Activated CD8-positive, alpha-beta T cell treated with anti-CD3 and anti-CD28 coated beads for 36 hours (primary cell): ENCODE measurements at places on chromosomes 2 and 18.
A peak's percentile ranks its signal among the peaks of the same experiment; 100 is the strongest.

DNA sequence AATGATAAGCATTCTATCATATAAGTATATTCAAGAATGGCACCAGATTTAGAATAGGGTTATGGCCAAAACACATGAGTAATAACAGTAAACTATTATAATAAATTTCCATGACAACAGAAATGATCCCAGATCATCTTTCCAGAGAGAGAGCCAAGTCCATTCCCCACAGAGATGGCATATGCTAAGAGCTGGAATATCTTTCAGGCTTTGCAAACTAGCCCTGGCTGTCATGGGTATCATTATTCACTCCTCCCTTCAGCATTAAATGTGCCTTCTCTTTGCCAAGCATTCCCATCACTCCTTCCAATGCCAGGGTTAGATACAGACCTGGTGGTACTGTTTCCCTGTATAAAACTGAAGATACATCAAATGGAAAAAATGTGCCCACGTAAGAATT is 10.9 kb downstream of the FEZ2 start:
- no peak for DNase-seq
- H3K4me3 ChIP-seq = no peak overlapping the region
- H3K27ac ChIP-seq = no peak overlapping the region
- H3K4me1 ChIP-seq = peaks cover 15% of the 10 kb centered on the region

DNA sequence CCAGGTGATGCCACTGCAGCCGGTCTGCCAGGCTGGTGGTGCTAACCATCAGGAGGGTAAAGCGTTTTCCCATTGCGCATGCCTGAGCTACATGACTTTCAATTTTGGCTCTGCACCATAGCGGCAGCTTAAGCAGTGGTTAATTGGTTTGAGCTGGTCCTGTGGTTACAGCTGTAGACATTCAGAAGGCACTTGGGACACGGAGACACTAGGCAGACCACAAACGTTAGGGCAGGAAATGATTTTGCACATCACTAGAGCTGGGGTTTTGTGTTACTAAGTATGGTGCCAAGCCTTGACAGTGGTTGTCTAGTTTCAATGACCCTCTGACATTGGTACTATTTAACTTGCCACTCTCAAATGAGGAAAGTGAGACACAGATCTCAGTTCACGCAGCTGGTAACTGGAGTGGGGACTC is 28.9 kb upstream of the CNOT11 start:
- H3K4me1 ChIP-seq = peaks cover 13% of the 10 kb centered on the region
- peak overlapping the region; percentile 37 for H3K4me3 ChIP-seq
- H3K27me3 ChIP-seq = no peaks in the 10 kb centered on the region
- H3K27ac ChIP-seq = peak overlapping the region; percentile 82
- peaks cover 4% of the 10 kb centered on the region for H3K36me3 ChIP-seq

GRCh38 chr2:98034745-98035144 is 39.0 kb upstream of the TMEM131 start:
- no peaks in the 10 kb centered on the region for H3K27me3 ChIP-seq
- H3K27ac ChIP-seq = no peak overlapping the region
- no peak for DNase-seq
- H3K4me1 ChIP-seq = no peaks in the 10 kb centered on the region

DNA sequence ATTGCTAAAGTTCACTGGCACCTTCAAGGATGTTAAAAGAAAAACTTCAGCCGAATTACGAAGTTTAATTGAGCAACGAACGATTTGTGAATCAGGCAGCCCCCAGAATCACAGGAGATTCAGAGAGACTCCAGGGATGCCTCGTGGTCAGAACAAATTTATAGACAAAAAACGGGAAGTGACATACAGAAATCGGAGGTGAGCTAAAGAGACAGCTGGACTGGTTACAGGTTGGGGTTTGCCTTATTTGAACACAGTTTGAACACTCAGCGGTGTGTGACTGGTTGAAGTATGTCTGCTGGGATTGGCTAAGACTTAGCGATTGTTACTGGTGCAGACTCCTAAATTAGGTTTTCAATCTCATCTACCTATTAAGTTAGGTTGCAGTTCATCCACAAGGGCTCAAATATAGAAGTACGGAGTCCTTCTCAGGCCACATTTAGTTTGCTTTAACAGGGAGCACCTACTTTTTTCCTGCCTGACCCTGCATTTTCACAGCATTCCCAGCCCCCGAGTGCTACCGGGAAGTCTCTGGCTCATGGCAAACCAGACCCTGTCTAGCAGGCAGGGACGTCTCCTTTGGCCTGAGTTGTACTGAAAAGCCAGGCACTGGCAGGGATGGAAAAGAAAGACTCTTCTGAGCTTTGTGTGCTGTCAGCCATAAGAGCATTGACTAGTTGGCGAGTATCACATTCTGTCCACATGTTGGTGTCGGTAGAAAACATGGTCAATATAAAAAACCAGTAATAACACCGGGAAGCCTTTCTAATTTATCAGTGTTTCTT is 41.1 kb downstream of the CDCA7 start:
- H3K4me1 ChIP-seq = no peaks in the 10 kb centered on the region
- H3K27me3 ChIP-seq = peaks cover 22% of the 10 kb centered on the region
- H3K4me3 ChIP-seq = no peak overlapping the region
- H3K27ac ChIP-seq = no peak overlapping the region
- no peaks in the 10 kb centered on the region for H3K36me3 ChIP-seq

- H3K27me3 ChIP-seq = no peaks in the 10 kb centered on the region
- H3K27ac ChIP-seq = peak overlapping the region; percentile 84
- H3K36me3 ChIP-seq = peaks cover 19% of the 10 kb centered on the region
- H3K4me3 ChIP-seq = peak overlapping the region; percentile 89
- H3K4me1 ChIP-seq = peaks cover 57% of the 10 kb centered on the region
These were observed 752 bp downstream of the MGAT4A start for GRCh38 chr2:98730053-98730706.

GRCh38 chr2:31296641-31297287 is 62.8 kb downstream of the EHD3 start:
- no peaks in the 10 kb centered on the region for H3K36me3 ChIP-seq
- no peak for DNase-seq
- peaks cover 3% of the 10 kb centered on the region for H3K4me1 ChIP-seq
- H3K27me3 ChIP-seq = no peaks in the 10 kb centered on the region

- no peaks in the 10 kb centered on the region for H3K27me3 ChIP-seq
- H3K4me3 ChIP-seq = peak overlapping the region; percentile 97
- H3K4me1 ChIP-seq = peaks cover 52% of the 10 kb centered on the region
- H3K36me3 ChIP-seq = peaks cover 36% of the 10 kb centered on the region
These were observed 790 bp upstream of the ACAA2 start for GRCh38 chr18:49814147-49814499.

GRCh38 chr2:26412091-26412673 is 10.5 kb downstream of the DRC1 start:
- peak; percentile 21 for DNase-seq
- H3K4me1 ChIP-seq = peaks cover 8% of the 10 kb centered on the region
- no peak overlapping the region for H3K27ac ChIP-seq

GRCh38 chr2:45178359-45178758 is 169.1 kb upstream of the SIX2 start:
- no peak overlapping the region for H3K27ac ChIP-seq
- H3K4me3 ChIP-seq = no peak overlapping the region
- peaks cover 29% of the 10 kb centered on the region for H3K27me3 ChIP-seq
- H3K36me3 ChIP-seq = no peaks in the 10 kb centered on the region
- peaks cover 2% of the 10 kb centered on the region for H3K4me1 ChIP-seq
- DNase-seq = no peak

- H3K27ac ChIP-seq = no peak overlapping the region
- no peak for DNase-seq
- no peaks in the 10 kb centered on the region for H3K36me3 ChIP-seq
- H3K27me3 ChIP-seq = peaks cover 4% of the 10 kb centered on the region
- no peak overlapping the region for H3K4me3 ChIP-seq
These were observed 194.8 kb downstream of the ANAPC1 start for GRCh38 chr2:111689174-111689573.

- H3K27ac ChIP-seq = peak overlapping the region; percentile 57
- H3K27me3 ChIP-seq = no peaks in the 10 kb centered on the region
- peaks cover 19% of the 10 kb centered on the region for H3K36me3 ChIP-seq
These were observed 267.8 kb downstream of the TNS1 start for GRCh38 chr2:217735034-217735433.

GRCh38 chr2:179348906-179349305 is 84.3 kb upstream of the SESTD1 start:
- no peaks in the 10 kb centered on the region for H3K36me3 ChIP-seq
- no peaks in the 10 kb centered on the region for H3K27me3 ChIP-seq
- no peak overlapping the region for H3K27ac ChIP-seq
- no peaks in the 10 kb centered on the region for H3K4me1 ChIP-seq

GRCh38 chr2:65231892-65232477 is 4.4 kb downstream of the ACTR2 start:
- peak; percentile 61 for DNase-seq
- H3K4me3 ChIP-seq = peak overlapping the region; percentile 61
- H3K27ac ChIP-seq = peak overlapping the region; percentile 96
- H3K36me3 ChIP-seq = peaks cover 31% of the 10 kb centered on the region
- H3K27me3 ChIP-seq = no peaks in the 10 kb centered on the region

DNA sequence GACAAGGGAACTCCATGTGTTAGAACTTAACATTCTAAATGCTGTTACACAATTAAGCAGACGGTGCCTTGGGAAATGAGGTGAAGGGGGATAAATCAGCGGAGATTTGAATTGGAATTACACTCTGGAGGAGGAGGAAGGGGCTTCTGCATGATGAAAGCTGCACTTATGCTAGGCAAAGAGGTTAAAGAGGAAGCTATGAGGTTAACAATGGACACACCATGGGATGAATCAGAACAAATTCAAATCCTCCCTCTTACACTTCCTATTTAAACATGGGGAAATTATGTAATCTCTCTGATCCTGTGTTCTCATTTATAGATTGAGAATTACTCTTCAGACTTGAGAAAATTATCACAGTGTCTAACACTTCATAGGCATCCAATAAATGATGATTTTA is 121.5 kb upstream of the SIX2 start:
- no peaks in the 10 kb centered on the region for H3K36me3 ChIP-seq
- no peak for DNase-seq
- H3K4me1 ChIP-seq = no peaks in the 10 kb centered on the region
- H3K27ac ChIP-seq = no peak overlapping the region

- H3K27ac ChIP-seq = no peak overlapping the region
- H3K27me3 ChIP-seq = peaks cover 50% of the 10 kb centered on the region
- H3K4me3 ChIP-seq = no peak overlapping the region
- no peaks in the 10 kb centered on the region for H3K36me3 ChIP-seq
These were observed 31.6 kb upstream of the TWIST2 start for GRCh38 chr2:238816291-238816690.

- H3K27ac ChIP-seq = no peak overlapping the region
- peaks cover 31% of the 10 kb centered on the region for H3K4me1 ChIP-seq
- no peak overlapping the region for H3K4me3 ChIP-seq
- H3K36me3 ChIP-seq = peaks cover 44% of the 10 kb centered on the region
- no peaks in the 10 kb centered on the region for H3K27me3 ChIP-seq
These were observed 52.1 kb upstream of the RBM44 start for GRCh38 chr2:237746302-237747080.

GRCh38 chr2:66550826-66551225 is 115.9 kb downstream of the MEIS1 start:
- H3K36me3 ChIP-seq = no peaks in the 10 kb centered on the region
- no peak overlapping the region for H3K4me3 ChIP-seq
- no peaks in the 10 kb centered on the region for H3K27me3 ChIP-seq
- no peak for DNase-seq
- H3K27ac ChIP-seq = no peak overlapping the region

GRCh38 chr2:206260188-206261012 is 14.1 kb upstream of the ZDBF2 start:
- peaks cover 9% of the 10 kb centered on the region for H3K4me1 ChIP-seq
- H3K4me3 ChIP-seq = no peak overlapping the region
- no peak for DNase-seq
- H3K27ac ChIP-seq = no peak overlapping the region
- peaks cover 63% of the 10 kb centered on the region for H3K27me3 ChIP-seq

- H3K27ac ChIP-seq = no peak overlapping the region
- no peak for DNase-seq
- peaks cover 3% of the 10 kb centered on the region for H3K4me1 ChIP-seq
These were observed 12.7 kb upstream of the PAX3 start for GRCh38 chr2:222311319-222311977.

- H3K27me3 ChIP-seq = no peaks in the 10 kb centered on the region
- H3K4me1 ChIP-seq = peaks cover 30% of the 10 kb centered on the region
- peaks cover 33% of the 10 kb centered on the region for H3K36me3 ChIP-seq
These were observed 40.9 kb downstream of the UGP2 start for GRCh38 chr2:63882395-63883105.

- DNase-seq = peak; percentile 17
- H3K27ac ChIP-seq = peak overlapping the region; percentile 72
- peaks cover 15% of the 10 kb centered on the region for H3K36me3 ChIP-seq
- peaks cover 52% of the 10 kb centered on the region for H3K4me1 ChIP-seq
These were observed 127.1 kb downstream of the CERS6 start for GRCh38 chr2:168583064-168583709.

- no peak for DNase-seq
- H3K27me3 ChIP-seq = no peaks in the 10 kb centered on the region
- no peak overlapping the region for H3K4me3 ChIP-seq
- H3K4me1 ChIP-seq = no peaks in the 10 kb centered on the region
These were observed 192.0 kb downstream of the SLC8A1 start for GRCh38 chr2:40259900-40260299.

- no peak overlapping the region for H3K27ac ChIP-seq
- H3K4me1 ChIP-seq = no peaks in the 10 kb centered on the region
- no peaks in the 10 kb centered on the region for H3K36me3 ChIP-seq
- DNase-seq = no peak
- H3K4me3 ChIP-seq = no peak overlapping the region
These were observed 119.8 kb downstream of the LAMA1 start for GRCh38 chr18:6997808-6998207.

GRCh38 chr2:129667577-129667976 is 311.9 kb upstream of the RAB6C start:
- no peak for DNase-seq
- no peaks in the 10 kb centered on the region for H3K4me1 ChIP-seq
- H3K27ac ChIP-seq = no peak overlapping the region
- no peaks in the 10 kb centered on the region for H3K27me3 ChIP-seq

GRCh38 chr2:109243526-109244303 is 114.7 kb downstream of the SH3RF3 start:
- no peak overlapping the region for H3K4me3 ChIP-seq
- no peaks in the 10 kb centered on the region for H3K36me3 ChIP-seq
- DNase-seq = no peak
- H3K4me1 ChIP-seq = peaks cover 10% of the 10 kb centered on the region
- H3K27ac ChIP-seq = no peak overlapping the region

- H3K4me1 ChIP-seq = no peaks in the 10 kb centered on the region
- no peak for DNase-seq
- H3K36me3 ChIP-seq = no peaks in the 10 kb centered on the region
- no peak overlapping the region for H3K4me3 ChIP-seq
- H3K27me3 ChIP-seq = no peaks in the 10 kb centered on the region
These were observed 119.1 kb upstream of the RND3 start for GRCh38 chr2:150606380-150607060.

DNA sequence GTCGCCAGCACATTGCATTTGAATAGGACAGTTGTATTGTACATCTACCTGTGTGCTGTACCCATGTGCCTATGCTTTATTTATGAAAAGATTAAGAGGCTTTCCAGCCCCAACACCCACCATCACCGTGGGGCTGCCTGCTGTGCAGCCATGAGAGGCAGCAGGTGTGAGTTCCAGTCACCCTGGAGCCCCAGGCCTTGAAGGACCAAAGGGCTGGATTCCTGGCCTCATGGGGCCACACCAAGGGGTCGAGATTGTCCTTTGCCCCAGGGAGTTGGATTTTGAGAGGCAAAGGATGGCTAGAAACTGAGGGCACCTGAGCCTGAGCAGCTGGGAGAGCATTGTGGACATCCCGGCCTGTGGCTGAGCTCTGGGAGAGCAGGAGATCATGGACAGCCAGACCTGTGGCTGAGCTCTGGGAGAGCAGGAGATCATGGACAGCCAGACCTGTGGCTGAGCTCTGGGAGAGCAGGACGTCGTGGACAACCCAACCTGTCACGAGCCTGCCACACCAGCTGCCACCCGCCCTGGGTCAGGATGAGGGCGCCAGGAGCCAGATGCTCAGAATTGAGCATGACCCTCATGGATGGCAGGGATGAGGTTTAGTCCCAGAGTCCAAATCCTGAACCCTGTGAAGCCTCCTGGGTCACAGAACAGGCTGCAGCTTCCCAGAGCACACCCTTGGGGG is 182.5 kb upstream of the RAB6C start:
- no peak overlapping the region for H3K4me3 ChIP-seq
- H3K27me3 ChIP-seq = no peaks in the 10 kb centered on the region
- no peaks in the 10 kb centered on the region for H3K36me3 ChIP-seq
- no peak for DNase-seq
- H3K27ac ChIP-seq = no peak overlapping the region
